ENCODE measurements at places on chromosomes 16 and 17.

GRCh38 chr17:57391076-57391825, 134.9 kb downstream of the MSI2 start:
- no peak for DNase-seq

GRCh38 chr17:78779850-78780249, 2.2 kb downstream of the CYTH1 start:
- no peak for DNase-seq

DNA sequence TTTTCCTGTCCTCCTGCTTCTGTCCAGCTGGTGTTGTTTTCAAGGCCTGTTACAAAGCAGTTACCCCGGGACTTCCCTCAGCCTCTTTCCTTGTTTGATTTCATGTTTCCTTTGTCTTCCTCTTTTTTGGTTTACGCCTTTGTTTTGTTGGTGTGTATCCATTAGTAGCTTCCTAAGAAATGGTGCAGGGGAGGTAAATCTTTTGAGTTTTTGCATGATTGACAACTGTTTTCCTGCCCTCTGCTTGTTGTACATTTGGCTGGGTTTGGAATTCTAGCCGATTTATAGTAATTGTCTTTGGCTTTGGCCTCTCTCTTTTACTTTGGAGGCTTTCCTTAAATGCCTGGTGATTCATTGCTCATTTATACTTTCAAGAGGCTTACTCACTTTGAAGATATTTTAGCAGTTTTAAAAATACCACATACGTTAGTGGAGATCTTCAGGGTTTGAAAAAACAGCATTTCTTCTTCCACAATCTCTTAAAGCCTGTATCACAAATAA, 32.8 kb downstream of the DNAH2 start:
- peak; percentile 12 for DNase-seq

GRCh38 chr16:87295259-87295658, 21.9 kb downstream of the C16orf95 start:
- DNase-seq: peak; percentile 6

DNA sequence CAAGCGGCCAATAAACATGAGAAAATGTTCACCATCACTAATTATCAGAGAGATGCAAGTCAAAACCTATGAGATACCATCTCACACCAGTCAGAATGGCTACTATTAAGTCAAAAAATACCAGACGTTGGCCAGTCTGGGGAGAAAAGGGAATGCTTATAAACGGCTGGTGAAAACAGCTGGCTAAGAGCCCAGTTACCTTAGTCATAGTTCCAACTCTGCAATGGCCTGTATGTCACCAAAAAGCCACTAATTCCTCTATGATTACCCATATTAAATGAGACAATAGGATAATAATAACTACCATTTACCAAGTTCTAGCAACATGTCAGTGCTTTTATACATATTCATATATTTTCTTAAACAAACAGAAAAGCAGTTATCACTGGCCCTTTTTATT, 42.9 kb upstream of the CDRT4 start:
- no peak for DNase-seq

GRCh38 chr16:57570301-57571070, 28.0 kb downstream of the ADGRG5 start:
- no peak for DNase-seq
